ENCODE measurements at places on chromosomes 2 and 18.

DNA sequence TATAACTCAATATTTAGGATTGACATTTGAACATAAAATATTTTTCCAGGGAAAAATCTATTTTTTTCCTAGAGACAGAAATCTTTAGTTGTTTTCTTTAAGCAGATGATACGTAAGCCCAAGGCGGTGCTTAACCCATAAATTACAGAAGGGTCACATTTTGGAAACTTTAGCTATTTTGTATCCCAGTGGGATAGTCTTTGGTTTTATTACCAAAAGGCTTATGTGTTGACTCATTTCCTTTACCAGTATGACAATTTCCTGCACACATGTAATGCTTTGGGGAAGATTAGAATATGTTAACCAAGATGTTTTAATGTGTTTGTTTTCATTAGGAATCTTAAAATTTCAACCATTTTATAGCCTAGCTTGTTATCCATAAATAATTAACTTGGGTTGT, 24.8 kb downstream of the DYNC1I2 start:
- DNase-seq: no peak

- no peak for DNase-seq
These were observed 267.6 kb upstream of the MGAT5 start for GRCh38 chr2:133986081-133986837.

DNA sequence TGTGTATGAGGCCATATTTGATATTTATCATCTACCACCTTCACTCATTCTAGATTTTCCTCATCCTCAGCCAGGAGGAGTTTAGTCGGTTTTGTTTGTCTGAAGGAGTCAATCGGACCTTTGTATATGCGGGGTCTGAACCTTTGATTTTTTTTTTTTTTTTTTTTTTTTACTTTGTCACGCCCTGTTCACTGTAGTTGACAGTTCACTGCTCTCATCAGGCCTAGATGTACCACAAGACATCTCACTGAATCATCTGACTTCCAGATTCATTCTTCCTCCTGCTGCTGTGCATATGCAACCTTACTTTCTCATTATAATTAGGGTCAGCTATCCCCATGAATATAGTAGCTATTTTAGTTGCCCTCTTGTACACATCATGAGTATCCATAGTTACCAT, 133.2 kb downstream of the ARHGAP15 start:
- no peak for DNase-seq

DNA sequence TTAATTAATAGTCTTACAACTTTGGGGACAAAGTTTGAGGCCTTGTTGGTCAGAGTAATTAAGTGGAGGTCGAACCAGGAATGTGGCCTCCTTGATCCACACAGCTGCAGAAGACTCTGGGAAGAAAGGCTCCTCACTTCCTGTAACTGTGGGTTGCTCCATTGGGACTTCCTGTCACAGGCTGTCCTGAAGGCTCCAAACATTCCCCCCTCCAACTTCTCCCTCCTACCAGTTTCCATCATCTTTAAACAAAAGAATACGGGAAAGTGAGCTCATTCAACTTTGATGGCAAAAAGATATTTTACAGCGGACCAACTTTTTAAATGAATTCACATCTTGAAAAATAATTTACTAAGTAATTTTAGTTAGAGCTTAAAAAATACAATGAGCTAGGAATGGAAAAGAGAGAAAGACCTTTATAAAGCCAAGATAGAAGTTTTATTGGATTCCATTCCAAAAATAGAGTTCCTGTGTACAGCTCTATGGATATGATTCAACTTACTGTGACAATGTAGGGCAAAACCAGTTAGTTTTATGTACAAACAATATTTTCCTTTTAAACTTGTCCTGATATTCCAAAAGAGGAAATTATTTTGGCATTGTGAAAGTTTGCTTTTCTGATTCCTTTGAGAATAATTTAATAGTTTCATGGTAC, 212.0 kb upstream of the NABP1 start:
- no peak for DNase-seq

DNA sequence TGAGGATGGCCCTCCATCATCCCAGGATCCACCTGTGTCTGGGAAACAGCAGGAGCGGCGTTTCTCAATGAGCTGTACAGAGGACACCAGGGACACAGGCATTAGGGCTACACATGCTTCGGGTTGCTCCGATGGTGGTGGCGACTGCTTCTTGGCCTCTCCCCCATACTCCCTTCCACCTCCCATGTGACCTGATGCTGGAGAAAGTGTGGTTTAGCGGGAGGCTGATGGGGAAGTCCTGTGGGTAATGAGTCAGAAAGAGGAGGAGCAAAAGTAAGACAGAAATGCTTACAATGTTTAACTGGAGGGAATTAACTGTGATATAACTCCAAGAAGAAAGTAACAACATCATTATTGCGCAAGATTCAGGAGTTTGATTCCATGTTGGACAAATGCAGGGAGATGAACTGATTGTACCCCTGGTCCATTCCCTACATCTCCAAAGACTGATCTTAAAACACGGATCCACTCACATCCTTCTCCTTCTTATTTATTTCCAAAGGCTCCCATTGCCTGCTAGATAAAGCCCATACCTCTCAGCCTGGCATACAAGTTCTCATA, 186.6 kb downstream of the NRP2 start:
- peak; percentile 53 for DNase-seq

GRCh38 chr2:70322518-70322917, 20.7 kb upstream of the FAM136A start:
- DNase-seq: no peak

DNA sequence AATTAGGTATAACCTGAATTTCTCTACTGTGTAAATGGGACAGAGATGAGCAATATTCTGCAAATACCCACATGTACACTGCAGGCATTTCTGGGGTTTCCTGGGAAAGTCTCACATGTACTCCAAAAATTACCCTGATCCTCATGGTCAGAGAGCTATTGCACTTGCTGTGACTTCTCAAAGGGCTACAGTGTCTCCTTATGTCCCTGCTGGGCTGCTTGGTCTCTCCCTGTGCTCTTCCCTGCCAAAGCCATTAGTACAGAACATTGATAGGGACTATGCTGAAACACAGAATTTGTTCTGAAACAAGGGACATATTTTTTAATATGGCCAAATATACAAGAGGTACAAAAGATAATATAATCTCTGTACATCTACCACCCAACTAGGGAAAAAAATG, 924.4 kb upstream of the NXPH2 start:
- DNase-seq: no peak

DNA sequence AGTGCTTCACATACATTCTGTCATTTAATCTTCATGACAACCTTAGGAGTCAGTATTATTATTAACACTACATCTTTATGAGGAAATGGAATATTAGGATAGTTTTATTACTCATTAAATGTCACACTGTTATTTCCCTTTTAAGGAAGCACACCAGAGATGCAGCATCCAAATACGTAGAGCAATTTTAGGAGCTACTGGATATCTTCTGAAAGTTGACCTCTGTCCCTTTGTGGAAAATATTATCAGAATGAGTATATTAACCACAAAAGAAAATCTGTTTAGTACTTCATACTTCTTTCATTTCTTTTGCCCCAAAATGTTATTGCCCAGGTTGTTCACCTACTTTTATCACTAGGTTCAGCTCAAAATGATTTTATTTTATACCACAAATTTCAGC, 72.9 kb upstream of the APCDD1 start:
- no peak for DNase-seq

DNA sequence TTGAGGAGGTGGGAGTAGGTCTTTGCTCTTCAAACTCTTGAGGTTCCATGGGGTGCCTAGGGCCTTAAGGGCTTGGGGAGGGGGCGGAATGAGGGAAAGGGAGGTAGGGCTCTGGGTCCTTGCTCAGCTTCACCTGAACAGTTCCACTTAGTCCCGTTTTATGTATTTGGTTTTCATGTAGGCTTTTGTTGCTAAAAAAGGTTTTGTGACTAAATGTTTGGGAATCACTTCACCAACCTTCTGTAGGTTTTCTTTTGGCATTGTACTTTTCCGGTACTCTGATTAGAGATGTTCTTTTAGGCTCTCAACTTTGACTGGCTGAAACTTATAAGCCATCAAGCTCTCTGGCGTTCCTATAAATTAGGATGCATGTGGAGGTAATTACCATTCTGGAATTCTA, 108.1 kb downstream of the MYCN start:
- no peak for DNase-seq

DNA sequence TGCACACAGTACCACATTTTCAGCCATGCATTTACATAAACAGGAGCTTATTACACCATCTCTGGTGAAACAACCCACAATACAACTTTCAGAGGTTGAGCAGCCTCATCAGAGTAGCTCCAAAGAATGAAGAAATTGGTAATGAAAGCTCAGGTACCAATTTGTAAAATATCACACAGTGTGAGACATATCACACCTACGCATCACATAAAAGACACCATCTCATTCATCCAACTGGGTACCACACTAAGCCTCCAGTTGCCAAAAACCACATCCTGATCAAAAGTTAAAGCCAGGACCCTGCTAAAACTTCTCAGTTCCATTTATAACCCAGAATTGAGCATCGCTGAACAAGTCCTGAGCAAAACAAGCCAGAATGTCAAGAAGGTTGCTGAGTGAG, 4.6 kb downstream of the TMEM163 start:
- no peak for DNase-seq

DNA sequence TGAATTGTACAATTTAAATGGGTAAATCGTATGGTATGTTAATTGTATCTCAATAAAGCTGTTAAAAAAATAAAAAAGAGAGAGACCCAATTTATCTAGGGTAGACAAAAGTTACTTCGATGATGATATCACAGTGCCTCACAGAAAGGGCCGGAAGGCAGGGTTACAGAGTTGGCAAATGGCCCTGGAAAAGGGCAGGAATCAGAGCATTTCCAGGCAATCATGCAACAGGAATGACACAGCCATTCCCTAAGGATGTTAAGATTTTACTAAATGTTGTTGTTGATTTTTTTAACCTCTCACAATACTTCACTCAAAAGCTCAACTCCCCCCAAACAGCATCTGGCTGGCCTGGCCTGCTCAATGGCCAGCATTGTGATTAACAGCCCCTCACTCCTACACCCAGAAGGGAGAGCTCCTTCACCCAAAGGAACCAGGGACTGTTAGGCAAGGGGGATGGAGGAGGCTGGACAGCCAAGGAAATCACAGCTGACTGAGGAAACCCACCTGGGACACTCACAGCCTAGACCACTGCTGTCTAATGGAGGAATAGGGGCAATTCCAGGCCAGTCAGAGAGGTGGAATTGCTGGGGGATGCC, 7.7 kb upstream of the SP100 start:
- no peak for DNase-seq

DNA sequence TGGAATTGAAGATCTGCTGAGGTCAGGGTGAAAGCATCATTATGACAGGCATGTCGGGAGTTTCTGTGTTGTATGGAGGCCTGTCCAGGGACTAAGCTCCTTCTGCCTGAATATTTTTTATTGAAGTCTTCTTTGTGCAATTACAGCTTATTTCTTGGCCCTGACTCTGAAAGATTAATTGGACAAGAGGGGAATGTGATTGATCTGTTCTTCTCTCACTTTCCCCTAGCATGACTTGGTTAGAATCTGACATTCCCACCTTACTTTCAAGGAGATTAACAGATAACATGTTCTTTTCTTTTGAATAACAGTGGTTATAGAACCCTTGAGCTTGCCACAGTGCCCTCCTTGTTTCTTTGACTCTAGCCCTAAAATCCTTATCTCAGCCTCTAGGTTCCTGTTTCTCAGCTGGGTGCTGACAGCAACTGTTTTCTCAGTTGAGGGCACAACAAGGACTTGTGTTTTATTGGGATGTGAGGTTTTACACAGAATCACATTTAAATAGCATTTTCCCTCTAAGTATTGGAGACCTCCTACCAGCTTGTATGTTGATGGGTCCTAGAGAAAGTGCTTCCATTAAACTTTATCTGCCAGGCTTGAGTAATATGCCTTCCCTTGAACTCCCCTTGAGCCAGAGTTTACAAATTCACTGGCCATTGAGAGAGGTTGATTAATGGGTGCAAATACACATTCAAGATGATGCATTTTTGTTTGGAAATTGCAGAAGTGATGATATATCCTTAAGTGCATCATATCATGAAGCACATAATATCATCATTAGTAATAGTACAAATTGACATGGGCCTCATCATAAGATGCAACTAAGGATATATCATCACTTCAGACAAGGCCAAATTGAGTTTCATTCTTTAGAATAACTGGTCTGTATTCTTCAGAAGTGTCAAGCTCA, 12.5 kb downstream of the TTLL4 start:
- no peak for DNase-seq

GRCh38 chr18:60892855-60893254, 440.4 kb upstream of the CDH20 start:
- no peak for DNase-seq

DNA sequence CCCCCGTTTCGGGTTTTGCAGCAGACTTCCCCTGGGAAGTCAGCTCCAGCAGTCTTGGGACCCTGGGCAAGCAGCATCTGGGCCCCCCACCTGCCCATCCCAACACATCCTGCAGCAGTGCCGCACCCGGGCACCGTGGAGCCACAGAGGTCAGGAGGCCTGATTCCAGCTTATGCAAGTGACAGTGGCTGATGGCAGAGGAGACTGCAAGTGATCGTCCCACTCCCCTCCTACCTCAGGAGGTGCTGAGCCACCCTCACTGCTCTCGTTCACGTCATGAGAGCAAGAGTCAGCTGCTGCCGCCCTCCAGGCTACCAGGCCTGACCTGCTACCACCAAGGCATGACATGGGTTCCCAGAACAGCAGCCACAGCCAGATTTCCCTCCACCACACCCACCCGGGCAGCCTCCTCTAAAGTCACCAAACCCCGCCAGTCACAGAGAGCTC, 18.2 kb downstream of the COX7A2L start:
- no peak for DNase-seq

DNA sequence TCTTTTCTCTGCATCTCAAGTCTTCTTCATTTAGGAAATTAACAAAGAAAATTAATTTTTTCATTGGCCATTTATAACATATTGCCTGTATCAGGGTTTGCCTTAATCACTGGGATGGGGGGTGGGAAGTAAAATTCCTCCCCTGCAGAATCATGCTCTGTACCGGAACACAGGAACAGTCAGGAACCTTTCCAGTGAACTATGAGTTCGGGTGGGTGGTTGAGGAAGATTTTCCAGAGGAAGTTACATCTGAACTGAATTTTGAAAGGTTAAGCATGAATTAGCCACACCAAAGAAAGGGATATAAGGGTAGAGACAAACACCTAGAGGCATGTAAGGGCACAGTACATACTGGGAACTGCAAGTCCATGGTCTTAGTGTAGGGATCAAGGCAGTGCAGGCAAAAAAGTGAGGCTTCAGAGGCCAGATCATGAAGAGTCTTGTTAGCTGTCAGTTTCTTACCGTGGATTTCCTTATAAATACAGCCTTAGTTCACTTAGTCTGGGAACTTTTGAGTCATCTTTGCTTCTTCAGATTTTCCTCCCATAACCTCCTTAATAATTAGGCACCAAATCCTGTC, 55.6 kb downstream of the FAM117B start:
- no peak for DNase-seq

DNA sequence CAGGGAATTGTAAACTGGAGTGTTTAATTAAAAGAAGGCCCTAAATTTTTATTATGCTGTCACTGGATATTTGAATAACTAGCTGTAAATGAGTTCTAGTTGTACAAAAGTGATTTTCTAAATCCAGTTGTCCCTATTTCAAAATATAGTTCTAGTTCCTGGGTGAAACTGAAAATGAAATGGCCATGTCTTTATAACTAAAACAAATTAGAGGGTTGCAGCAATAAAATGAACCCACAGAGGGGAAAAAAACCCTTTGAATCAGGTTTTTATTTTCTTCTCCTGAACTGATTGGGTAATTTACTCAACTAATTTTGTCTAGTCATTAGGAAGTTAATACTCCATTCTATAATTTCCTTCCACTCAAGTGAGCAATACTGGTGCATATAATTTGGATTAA, 55.6 kb upstream of the MAP4K3 start:
- DNase-seq: no peak
